Activated CD4-positive, alpha-beta T cell treated with anti-CD3 and anti-CD28 coated beads, Interleukin-2, amount 50 U/mL, for 1 hour (primary cell): ENCODE measurements at places on chromosomes 12 and 14.

- no peak for DNase-seq
Measured at GRCh38 chr14:91477388-91477787, 32.7 kb downstream of the PPP4R3A start.

DNA sequence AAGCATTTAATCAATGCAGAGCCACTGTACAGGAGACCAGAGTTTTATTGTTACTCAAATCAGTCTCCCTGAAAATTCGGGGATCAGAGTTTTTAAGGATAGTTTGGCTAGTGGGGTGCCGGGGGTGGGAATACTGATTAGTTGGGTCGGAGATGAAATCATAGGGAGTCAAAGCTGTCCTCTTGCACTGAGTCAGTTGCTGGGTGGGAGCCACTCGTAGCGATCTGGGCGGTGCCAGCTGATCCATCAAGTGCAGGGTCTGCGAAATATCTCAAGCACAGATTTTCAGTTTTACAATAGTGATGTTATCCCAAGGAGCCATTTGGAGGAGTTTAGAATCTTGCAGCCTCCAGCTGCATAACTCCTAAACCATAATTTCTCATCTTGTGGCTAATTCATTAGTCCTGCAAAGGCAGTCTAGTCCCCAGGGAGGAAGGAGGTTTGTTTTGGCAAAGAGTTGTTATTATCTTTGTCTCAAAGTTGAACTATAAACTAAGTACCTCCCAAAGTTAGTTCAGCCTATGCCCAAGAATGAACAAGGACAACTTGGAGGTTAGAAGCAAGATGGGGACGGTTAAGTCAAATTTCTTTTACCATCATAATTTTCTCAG, 169.4 kb upstream of the PLEKHG7 start:
- DNase-seq = no peak

GRCh38 chr12:75622492-75622891, 111.1 kb upstream of the KRR1 start:
- no peak for DNase-seq

- DNase-seq = no peak
Measured at GRCh38 chr12:93136253-93137055, 207.4 kb upstream of the EEA1 start.

DNA sequence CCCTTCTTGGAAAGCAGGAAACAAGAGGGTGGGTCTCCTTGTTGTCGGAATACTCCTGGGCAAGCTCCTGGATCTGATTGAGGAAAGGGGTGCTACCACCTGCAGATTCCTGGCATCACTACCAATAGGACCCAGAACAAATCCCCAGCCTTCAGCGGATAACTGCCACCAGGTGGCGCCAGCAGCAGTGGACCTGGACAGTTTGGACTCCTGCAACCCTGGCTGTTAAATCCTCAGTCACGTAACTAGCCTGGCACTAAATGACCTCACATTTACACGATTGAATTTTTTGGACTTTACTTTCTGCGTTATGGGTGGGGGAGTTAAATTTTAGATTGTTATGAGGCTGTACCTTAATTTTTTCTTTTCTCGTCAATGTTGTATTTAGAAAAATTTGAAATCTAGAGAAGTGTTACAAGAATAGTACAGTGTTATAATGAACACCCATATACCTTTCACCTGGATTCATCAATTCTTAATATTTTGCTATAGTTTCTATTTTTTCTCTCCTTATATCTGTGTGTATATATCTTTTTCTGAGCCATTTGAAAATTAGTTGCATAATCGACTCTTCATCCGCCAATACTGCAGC, 95.6 kb downstream of the GAS2L3 start:
- peak; percentile 25 for DNase-seq

GRCh38 chr12:51592034-51592705, 1.1 kb downstream of the SCN8A start:
- DNase-seq = no peak

GRCh38 chr14:74840603-74841030, 35.3 kb downstream of the PROX2 start:
- no peak for DNase-seq

DNA sequence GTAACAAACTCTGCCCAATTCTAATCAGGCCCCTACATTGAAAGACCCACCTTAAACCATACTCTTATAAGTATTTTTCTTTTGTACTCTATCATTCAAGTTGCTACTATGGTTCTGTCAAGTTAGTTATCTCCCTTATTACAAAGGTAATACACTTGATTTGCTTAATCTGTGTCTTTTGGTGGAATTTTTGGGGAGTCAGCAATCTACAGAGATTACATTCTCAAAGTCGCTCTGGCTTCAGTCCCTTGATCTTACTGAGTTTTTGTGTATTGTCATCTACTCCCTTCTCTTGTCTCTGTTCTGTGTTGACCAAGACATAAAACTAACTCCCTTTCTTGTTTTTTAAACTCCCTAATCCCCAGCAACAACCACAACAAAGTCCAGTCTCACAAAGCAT, 353.1 kb downstream of the LRIG3 start:
- no peak for DNase-seq

GRCh38 chr14:34926552-34926951, 51.4 kb upstream of the BAZ1A start:
- no peak for DNase-seq
